ENCODE measurements at places on chromosomes 2 and 18.

DNA sequence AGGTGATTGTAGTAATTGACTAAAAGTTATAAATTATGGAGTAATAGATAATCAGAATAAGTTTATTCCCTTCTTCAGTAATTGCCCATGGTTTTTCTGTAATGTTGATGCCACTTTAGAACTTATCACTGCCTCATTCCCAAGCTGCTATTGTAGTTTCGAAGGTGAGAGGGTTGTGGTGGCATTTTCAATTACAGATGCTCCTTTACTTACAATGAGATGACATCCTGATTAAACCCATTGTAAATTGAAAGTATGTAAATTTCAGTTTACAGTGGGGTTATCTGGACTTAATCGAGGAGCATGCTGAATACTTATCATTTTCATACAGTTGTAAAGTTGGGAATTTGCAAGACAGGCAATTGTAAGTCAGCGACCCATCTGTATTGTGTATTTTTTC, 2.9 kb downstream of the NDUFV2 start:
- DNase-seq, result no peak

- no peak for DNase-seq
Observed at GRCh38 chr2:188450732-188451483, 159.2 kb downstream of the GULP1 start.

DNA sequence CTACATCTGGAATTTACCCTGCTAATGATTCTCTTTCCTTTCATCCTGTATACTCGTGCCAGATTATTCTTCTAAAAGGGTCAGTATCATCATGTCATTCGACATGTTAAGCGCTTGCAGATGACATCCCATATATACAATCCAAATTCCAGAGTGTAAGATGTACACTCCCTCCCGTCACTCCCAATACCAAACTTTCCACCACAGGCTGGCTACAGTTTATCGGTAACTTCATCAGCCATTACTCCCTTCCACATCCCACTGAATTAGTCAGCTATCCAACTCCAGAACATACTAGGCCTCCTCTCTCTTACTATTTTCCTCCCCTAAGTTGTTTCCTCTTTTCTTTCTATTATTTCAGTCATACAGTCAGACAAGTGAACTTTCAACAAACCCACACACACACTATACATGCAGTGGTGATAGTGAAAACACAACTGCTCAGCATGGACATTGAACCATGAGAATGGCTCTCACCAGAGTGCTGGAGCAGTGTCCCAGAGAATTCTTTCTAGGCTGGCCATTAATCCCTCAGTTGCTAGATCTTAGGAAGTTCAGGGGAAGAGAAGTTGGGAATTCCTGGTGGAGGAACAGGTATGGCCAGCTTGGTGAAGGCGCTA, 10.6 kb upstream of the NMI start:
- DNase-seq, result no peak

DNA sequence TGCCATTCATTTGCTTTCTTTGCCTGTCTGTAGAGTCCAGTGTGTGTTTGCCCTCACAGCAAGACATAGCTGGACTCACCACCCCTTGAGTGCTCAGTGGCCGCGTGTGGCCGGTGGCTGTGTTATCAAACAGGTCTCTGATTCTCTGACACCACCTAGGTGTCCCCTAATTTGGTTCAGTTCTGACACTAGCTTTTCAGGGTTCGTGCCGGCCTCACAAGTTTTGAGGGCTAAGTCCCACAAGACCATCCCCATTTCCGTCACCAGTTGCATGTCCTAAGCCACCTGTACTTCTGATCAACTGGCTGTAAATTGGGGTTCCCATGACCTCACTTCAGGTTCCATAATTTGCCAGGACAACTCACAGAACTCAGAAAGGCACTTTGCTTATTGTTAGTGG, 23.5 kb downstream of the NCK2 start:
- no peak for DNase-seq

- no peak for DNase-seq
Observed at GRCh38 chr2:165681841-165682240, 112.2 kb downstream of the GALNT3 start.

DNA sequence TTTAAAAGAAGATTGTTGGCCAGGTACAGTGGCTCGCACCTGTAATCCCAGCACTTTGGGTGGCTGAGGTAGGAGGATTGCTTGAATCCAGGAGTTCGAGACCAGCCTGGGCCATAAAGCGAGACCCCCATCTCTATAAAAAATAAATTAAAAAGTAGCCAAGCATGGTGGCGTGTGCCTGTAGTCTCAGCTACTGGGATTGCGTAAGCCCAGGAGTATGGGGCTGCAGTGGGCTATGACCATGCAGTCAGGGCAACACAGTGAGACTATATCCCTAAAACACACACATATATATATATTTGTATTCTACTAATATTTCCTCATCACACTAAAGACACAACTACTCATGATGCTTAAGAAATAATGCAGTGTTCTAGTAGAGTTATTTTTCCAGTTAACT, 7.1 kb downstream of the HDHD2 start:
- DNase-seq, result no peak

- DNase-seq, result no peak
Observed at GRCh38 chr2:43132683-43133301, 93.6 kb downstream of the ZFP36L2 start.

DNA sequence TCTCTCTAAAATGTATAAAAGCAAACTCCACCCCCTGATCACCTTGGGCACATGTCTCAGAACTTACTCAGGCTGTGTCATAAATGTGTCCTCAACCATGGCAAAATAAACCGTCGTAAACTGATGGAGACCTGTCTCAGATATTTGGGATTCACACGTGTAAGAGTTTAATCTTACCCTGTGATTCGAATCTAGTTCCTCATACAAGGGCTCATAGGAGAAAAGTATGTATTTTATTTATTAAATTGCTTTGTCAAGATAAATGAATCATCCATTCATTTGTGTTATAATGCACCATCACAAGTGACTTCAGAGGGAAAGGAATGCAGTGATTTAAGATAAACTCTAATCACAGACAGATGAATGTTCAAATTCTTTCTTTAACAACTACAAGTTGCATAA, 712.5 kb upstream of the LRATD1 start:
- no peak for DNase-seq

GRCh38 chr18:45521777-45522176, 93.5 kb upstream of the SLC14A2 start:
- DNase-seq, result no peak

- DNase-seq, result no peak
Observed at GRCh38 chr2:202848813-202849212, 22.8 kb downstream of the ICA1L start.

- no peak for DNase-seq
Observed at GRCh38 chr18:36420826-36421225, 123.3 kb downstream of the FHOD3 start.

- no peak for DNase-seq
Observed at GRCh38 chr2:219969508-219969907, 342.1 kb downstream of the SLC4A3 start.

GRCh38 chr2:59887366-59887765, 666.1 kb downstream of the BCL11A start:
- DNase-seq, result no peak

- no peak for DNase-seq
Observed at GRCh38 chr2:200194746-200195145, 111.7 kb upstream of the SPATS2L start.

DNA sequence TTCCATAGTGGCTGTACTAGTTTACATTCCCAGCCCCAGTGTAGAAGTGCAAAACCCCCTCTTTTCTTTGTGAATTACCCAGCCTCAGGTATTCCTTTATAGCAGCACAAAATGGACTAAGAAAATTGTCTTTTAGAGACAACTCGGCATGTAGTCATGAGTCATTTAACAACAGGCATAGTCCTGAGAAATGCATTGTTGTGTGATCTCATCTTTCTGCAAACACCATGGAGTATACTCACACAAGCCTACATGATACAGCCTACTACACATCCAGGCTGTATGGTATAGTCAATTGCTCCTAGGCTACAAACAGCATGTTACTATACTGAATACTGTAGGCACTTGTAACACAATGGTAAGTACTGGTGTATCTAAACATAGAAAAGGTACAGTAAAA, 44.4 kb upstream of the MBP start:
- no peak for DNase-seq

GRCh38 chr2:74206180-74206688, 7.8 kb downstream of the MTHFD2 start:
- peak; percentile 23 for DNase-seq

DNA sequence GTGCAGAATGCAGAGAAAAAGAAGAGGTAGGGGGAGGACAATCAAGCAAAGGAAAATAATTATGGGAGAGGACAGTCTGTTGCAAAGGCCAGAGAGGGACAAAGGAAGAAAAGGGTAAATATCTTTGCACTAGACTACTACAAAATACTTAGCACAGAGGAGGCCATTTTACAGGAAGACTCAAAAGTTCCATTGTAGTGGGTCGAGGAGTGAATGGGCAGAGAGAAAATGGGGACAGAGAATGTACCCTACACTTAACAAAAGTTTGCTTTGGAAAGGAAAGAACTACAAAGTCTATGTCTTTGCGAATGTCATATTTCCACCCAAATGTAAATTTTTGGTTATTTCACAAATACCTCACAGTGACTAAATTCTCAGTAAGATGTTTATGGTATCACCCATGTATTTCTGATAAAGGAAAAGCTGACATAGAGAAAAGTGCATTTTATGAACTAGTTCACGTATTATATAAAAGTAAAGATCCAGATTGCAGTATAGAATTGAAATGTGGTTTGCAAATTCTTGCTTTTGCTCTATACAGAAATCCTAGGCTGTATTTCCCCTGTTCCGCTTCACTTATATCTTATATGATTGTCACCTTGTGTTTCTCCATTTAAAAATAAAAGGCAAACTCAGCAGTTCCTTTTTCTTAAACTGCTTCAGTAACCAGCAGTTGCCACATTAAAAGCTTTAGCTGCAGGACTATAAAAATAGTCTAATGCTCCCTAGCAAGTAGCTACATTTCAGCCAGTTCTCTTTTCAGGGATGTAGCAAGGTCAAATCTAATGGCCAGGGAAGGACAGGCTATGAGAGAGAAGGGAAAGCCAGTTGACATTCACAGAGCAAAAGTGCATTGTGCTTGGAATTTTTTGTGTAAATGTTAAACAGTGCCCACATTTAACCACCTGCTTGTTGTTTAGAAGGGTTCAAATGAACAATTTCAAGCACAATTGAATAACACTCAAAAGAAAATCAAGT, 79.7 kb upstream of the CYTIP start:
- no peak for DNase-seq

DNA sequence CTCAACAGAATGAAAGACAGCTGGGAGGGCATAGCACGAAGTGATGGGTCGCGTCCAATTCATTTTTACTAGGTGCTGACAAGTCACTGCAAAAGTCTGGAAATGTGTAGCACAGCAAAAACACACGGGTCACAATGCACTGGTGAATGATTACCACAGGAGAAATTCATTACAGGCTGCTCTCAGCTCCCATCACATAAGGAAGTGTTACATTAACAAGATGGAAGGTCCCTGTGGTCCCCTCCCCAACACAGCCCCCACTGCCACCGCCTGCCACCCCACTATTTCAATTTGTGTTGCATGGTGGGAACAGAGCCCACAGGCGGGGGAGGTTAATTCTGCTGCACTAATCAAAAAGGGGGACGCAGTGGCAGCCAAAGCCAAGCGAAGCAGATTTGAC, 122.8 kb downstream of the NRP2 start:
- no peak for DNase-seq

DNA sequence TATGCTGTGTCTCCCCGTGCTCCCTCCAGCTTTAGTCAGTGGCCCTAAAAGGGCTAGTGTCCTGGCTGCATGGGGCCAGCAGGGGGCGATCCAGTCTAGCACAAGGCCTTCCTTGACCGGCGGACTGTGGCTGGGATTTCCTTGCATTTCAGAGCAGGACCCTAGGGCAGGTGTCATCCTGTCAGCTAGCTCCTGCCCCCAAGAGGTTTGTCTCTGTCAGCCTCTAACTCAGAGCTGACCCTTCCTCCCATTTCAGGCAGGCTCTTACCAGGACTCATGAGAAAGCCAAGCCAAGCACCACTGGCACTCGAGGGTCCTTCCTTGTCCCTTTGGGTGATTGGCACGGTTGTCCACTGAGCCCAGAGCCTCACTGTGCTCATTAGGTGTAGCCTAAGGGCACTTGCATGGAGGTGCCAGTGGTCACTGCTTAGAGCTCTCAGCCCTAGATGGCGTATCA, 140.3 kb downstream of the RPIA start:
- no peak for DNase-seq

- no peak for DNase-seq
Observed at GRCh38 chr18:23250893-23251656, 115.8 kb downstream of the CABLES1 start.

GRCh38 chr2:158130832-158131473, 29.3 kb downstream of the UPP2 start:
- DNase-seq, result no peak

- DNase-seq, result no peak
Observed at GRCh38 chr18:56112013-56112749, 524.2 kb upstream of the TCF4 start.

- DNase-seq, result no peak
Observed at GRCh38 chr2:96404446-96405373, 69.1 kb downstream of the NCAPH start.

- no peak for DNase-seq
Observed at GRCh38 chr2:128310094-128310716, 8.5 kb downstream of the HS6ST1 start.

- no peak for DNase-seq
Observed at GRCh38 chr2:122368576-122369243, 613.3 kb downstream of the TSN start.

DNA sequence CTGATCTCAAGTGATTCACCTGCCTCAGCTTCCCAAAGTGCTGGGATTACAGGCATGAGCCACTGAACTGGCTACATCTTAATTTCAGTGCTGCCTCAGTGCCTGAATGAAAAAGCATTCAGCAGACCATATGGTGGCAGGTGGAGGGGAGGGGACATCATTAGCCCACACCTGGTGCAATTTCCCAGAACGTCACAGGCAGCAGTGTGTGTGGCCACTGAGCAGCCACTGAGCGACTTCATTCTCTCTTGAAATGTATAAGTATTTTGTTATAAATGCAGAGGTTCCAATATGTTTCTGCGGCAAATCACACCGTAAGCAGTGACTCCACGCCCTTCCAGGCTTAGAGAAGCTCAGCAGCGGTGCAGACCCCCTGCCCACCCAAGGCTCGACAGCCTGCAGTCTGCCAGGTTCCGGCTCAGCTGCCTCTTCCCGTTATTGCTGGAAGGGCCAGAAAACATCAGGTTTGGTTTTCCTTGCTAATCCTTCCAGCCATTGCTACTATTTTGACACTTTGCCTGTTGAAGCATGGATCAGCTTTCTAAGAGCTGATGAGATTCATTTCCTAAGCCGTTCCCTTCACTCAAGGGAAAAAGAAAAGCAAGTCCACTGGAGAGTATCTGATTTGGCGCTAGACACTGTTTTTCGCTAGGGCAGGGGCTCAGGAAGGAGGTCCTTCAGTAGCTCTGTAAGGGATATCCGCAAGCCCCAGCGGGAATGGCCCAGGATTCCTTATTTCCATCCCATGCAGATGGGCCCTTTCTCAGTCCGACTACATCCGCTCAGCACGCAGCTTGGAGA, 250.7 kb downstream of the VAPA start:
- no peak for DNase-seq

GRCh38 chr2:201432038-201432620, 19.1 kb downstream of the TRAK2 start:
- no peak for DNase-seq

- DNase-seq, result no peak
Observed at GRCh38 chr2:234091432-234091879, 41.0 kb downstream of the SPP2 start.
